ENCODE measurements at places on chromosomes 6 and 20.

DNA sequence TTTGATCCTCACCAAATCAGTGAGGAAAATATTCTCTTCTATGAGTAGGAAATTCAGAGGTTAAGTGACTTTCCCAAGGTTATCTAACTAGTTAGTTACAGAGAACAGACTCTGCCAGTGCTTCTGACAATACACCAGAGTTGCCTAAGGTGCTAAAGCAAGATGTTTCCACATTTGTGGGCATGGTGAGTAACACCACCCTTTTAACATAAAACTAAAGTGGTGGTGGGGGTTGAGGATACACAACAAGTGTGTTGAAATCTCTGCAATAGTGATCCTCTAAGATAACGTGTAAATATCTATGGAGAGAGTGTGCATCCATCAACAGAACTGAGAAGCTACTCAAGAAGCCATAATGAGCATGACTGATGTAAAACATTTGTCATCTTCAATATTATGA, 11.7 kb downstream of the VNN2 start:
- no peak for DNase-seq

DNA sequence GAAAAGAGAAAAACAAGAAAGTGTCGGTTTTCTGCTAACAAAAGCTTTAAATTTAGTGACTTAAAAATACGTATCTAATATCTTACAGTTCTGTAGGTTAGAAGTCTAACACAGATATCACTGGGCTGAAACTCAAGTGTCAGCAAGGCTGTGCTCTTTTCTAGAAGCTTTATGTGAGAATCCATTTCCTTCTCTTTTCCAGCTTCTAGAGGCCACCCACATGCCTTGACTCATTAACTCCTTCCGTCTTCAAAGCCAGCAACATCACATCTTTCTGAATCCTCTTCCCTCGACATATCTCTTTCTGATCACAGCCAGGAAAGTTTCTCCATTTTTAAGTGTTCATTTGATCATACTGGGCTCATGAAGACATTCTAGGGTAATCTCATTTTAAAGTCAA, 262.0 kb downstream of the MAFB start:
- DNase-seq: no peak

- DNase-seq: no peak
Observed at GRCh38 chr6:11270030-11271027, 37.9 kb upstream of the NEDD9 start.

DNA sequence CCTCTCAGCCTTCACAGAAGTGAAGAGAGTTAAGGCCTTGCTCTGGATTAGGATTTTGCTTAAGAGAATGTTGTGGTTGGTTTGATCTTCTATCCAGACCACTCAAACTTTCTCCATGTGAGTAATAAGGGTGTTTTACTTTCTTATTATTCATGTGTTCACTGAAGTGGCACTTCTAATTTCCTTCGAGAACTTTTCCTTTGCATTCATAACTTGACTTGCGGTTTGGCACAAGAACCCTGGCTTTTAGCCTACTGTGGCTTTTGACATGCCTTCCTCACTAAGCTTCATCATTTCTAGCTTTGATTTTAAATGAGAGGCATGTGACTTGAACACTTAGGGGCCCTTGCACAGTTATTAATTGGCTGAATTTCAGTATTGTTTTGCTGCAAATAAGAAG, 166.1 kb upstream of the OPRM1 start:
- DNase-seq: no peak

DNA sequence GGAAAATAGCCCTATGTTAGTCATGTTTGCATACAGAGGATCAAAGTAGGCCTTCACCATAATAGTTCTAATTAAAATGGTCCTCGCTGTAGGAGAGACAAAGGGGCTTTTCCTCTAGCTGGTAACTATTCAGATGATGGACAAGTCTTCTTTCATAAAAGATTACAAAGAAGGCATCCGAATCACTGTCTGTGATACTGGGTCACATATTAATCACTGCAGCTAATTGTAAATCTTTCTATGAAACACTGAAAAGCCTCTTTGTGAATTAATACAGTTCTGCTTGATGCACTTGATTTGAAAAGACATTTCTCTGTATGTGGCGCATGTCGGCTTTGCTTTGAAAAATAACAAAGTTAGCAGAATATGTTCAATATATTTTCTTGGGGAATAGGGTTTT, 520.8 kb downstream of the KIF16B start:
- DNase-seq: no peak

- no peak for DNase-seq
Observed at GRCh38 chr6:2435323-2435722, 189.9 kb upstream of the GMDS start.

Data from activated naive CD4-positive, alpha-beta T cell treated with anti-CD3 and anti-CD28 coated beads, Interleukin-2, amount 50 U/mL, for 16 hours (primary cell).